ENCODE measurements at places on chromosomes 3 and 15.
A peak's percentile ranks its signal among the peaks of the same experiment; 100 is the strongest.

DNA sequence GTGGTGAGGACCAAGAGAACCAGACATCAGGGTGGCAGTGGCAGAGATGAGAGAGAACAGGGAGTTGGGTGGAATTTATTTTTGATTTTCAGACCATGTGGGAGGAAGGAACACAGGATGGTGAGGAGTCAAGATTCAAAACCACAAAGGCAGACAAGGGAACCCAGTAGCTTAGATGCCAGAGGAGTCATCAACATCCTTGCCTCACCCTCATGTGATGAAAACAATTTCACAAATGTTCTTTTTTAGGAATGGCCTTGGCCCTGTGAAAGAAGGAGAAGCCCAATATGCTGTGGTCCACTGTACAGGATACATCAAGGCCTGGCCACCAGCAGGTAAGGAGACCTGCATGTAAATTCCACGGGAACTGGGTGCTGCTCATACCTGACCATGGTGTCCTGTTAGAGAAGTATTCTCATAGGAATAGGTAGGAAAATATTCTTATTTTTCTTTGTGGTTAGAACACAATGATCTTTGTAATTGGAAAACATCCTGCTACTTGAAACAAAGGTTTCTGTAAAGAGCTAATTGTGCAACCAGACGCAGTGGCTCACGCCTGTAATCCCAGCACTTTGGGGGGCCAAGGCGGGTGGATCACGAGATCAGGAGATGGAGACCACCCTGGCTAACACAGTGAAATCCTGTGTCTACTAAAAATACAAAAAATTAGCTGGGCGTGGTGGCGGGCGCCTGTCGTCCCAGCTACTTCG is 110.0 kb downstream of the ARNT2 start:
- DNase-seq: no peak

GRCh38 chr15:39909007-39909406 is 11.1 kb downstream of the GPR176 start:
- DNase-seq: no peak

DNA sequence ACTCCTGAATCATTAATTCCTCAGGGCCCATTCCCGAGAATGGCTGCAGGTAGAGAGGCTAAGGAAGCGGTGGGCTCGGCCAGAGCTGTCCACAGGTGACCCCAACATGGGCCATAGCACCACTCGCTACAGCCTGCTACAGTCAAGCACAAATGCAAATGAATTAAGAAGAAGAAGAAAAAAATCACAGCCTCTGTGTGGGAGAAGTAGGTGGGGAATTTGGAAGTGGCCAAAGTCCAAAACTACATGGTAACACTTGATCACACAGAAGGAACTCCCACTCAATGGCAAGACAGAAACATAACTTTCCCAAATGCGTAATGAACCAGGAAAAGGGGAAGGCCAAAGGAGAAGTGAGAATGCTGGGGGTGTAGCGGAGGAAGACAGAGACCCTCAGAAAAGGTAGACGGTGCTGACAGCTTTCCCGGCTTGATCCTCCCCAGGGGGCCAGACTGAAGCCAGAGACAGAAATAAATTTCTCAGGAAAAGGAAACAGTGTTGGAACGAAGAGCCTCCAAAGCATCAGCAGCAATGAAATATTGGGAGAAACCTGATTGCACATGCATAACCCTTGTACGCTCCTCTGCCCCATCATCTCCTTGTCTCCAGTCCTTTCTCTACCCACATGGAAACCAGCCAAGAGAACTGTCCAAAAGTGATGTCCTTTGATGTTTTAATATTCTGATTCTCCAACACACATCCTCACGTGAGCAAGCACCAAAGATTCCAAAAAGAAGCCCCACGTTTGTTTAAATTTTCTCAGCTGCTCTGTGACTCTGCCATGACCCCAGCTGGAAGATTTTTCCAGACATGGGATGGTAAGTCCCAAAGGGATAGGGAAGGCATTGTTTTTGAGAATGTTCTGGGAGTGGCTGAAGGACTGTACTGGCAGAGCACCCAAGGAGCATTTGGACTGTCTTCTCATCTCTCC is 107.6 kb downstream of the OXNAD1 start:
- DNase-seq: no peak

DNA sequence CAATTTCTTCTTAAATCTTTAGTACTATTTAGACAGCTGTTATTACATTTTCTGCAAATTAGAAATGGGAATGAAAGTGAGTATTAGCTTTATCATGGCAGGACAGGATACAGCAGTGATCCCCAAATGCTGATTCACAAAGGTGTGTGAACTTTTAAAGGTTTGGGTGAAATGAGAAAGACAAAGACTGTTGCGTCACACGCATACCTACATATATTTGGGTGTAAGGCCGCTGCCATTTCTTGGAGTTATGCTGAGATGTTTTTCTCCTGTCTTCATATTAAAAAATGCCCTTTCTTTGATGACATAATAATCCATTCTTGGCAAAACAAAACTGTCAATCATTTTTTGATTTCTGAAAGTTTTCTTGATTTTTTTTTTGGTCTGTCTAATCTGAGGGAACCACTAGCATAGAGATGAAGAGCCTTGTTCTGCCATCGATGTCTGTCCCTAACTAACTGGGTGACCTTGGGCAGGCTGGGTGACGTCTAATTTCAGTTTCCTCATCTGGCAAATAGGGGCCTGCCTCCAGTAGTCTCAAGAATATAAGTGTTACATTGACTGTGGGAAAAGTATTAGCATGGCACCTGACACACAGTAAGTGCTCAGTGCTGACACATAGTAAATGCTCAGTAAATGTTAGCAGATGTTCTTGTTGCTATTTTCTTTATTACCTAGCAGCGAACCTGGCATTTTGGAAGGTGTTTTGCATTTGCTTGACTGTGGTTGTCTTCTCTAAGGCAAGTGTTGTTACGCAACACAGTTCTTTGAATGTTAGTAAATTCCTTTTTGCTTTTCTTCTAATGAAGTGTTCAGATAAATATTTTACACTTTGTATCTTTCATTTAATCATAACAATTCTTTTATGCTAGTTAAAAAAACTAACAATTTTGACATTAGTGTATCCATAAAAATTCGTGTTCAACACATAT is 5.0 kb downstream of the MITF start:
- DNase-seq: no peak

GRCh38 chr3:130462089-130462488 is 54.9 kb upstream of the COL6A6 start:
- no peak for DNase-seq

- no peak for DNase-seq
Measured at GRCh38 chr15:73232776-73233175, 136.0 kb downstream of the HCN4 start.

- no peak for DNase-seq
Measured at GRCh38 chr3:53194210-53195065, 33.4 kb downstream of the PRKCD start.

DNA sequence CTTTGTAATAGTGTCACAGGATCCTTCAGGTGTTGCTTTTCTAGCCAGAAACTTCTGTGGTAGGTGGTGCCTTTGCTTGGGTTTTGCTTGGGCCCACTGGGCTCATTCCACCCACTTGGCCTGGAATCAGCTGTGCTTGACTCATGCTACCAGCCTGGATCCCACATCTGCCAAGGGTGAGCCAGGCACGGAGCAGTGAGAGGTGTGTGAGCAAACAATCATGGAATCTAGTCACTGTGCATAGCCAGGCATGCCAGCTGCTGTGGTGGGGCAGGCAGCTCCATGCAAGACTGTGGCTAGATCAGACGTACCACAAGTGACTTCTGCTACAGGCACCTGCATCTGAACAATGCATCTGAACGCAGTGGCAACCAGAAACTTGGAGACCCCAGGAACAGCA is 275.9 kb downstream of the UBE2E2 start:
- DNase-seq: no peak

GRCh38 chr15:27973886-27974285 is 125.2 kb downstream of the OCA2 start:
- DNase-seq: no peak

- DNase-seq: peak; percentile 46
Measured at GRCh38 chr15:73704869-73705645, 20.9 kb downstream of the CD276 start.

GRCh38 chr3:140472306-140473020 is 205.4 kb upstream of the TRIM42 start:
- no peak for DNase-seq

GRCh38 chr3:156655819-156656550 is 18.4 kb upstream of the TIPARP start:
- DNase-seq: no peak

- DNase-seq: no peak
Measured at GRCh38 chr15:30985081-30985531, 6.3 kb downstream of the MTMR10 start.

GRCh38 chr3:46935168-46935858 is 41.2 kb downstream of the CCDC12 start:
- DNase-seq: no peak

DNA sequence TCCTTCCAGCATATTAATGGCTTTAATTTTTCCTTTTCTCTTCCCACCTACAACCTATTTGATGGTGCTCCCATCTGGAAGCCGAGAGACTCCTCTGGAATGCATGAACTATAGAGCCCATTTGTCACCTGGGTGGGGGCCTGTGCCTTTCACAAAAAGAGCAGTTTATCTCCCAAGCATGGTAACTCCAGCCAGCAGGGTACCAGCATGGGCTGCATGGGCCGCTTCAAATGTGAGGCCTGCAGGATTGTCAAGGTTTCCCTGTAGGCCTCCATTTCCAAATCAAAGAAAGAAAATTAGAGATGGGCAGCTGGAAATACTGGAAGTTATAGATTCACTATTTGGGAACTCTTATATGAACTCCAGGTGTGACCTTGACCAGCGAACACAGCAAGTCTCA is 50.7 kb upstream of the SKOR1 start:
- no peak for DNase-seq

GRCh38 chr3:66211779-66212178 is 9.0 kb upstream of the SLC25A26 start:
- DNase-seq: no peak

DNA sequence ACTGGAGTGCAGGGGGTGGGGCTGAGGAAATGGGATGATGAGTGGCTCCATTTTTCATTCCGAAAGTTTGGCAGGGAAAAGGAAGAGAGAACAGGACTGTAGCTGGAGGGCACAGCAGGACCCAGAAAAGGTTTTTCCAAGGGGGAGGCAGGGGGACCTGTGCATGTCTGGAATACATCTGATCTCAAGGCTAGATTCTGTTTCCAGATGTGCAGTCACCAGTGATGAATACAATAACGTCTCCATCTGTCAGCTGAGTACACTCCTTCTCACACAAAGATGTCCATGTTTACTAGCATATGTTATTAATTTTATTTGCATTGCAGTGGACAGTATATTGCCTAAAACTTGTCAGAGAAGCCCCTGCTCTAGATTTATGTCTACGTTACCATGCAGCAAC is 39.9 kb upstream of the PRTG start:
- DNase-seq: no peak

GRCh38 chr3:72259755-72260587 is 475.0 kb upstream of the PROK2 start:
- DNase-seq: no peak

- DNase-seq: no peak
Measured at GRCh38 chr3:41338276-41338675, 139.0 kb downstream of the CTNNB1 start.

DNA sequence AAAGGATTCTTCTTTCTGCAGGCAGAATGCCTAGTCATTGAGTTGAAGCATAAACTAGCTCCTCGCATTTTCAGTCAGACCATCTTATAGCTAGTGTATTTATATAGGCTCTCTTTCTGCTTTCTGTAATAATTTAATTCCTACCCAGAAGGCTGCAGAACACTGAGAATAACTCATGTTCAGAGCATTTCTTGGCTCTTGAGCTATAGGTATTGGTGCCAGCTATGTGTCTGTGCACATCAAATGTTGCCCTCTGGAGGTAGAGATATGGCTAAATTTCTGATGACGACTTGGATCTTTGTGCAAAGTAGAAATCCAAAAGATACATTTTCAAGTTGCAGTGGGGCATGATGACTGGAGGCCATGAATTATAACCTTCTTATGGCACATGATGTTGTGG is 336.2 kb upstream of the TPM1 start:
- DNase-seq: no peak

DNA sequence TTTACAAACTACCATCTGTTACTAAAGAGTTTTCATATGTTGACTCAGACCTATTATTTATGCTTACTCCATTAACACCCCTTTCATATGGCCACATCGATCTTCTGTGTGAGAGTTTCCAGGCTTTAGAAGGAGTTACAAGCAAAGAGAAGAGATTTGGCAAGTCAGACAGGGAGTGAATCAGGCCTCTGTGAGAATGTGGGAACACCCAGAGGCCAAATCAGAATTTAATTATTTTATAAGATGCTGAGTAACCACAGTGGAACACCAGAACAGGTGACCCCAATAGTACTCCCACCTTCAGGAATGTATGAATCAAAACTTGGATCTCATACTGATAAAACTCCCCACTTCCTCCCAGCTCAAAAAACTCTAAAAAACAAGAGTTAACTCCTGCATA is 42.0 kb downstream of the IFT57 start:
- DNase-seq: no peak

DNA sequence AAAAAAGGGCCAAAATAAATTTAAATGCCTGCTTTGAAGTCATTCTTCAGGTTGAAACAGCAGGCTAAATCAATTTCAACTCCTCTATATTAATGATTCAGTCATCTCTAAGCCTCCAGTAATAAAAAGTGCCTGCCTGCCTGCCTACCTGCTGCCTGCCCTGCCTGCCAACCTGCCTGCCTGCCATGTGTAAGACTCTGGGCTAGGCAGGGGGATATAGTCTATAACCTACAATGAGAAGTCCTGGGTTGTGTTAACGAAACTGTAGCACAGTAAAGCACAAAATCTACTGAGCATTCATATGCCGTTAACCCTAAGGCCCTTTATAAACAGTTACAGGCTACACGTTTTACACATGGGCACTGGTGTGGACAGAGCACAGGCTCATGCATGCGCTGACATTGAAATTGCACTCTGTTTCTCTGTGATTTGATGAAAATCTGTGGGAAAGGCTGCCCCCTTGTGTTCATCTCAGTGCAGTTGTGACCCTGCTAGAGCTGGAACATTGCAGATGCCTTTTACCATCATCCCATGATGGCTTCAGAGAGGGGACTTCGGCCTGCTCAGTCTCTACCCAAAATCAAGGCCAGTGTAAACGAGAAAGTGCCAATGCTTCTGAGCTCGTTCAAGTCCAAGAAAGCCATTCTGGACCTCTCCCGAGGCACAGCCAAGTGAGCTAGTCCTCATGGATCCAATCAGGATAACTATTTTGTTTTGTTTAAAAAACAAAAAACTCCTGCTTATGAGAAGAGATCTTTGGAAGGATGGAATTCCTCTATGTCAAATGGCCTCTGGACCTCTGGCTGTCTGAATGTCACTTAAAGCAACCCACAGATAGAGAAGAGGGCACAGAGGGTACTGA is 64.6 kb downstream of the EFL1 start:
- DNase-seq: peak; percentile 31

DNA sequence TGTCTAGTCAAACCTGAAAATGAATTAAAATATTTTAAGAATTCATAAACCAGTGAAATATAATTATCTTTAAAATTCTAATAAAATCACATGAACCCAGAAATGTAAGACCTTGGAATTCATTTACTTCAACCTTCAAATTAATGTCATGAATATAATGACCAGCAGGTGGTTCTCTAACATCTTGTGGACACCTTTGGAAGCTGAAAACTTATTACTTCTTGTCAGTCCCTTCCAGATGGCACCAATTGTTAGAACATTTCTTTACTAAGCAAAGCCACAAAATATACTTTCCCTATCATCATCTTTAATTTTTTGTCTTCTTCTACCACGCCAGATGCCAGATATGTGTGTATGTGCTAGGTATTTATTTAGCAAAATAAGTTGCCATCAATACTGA is 240.0 kb downstream of the MBNL1 start:
- DNase-seq: no peak

GRCh38 chr15:34682674-34683073 is 72.1 kb downstream of the GJD2 start:
- no peak for DNase-seq

All from activated CD4-positive, alpha-beta T cell treated with anti-CD3 and anti-CD28 coated beads for 1 hour (primary cell).